ENCODE measurements at places on chromosomes 7 and 10.
A peak's percentile ranks its signal among the peaks of the same experiment; 100 is the strongest.

DNA sequence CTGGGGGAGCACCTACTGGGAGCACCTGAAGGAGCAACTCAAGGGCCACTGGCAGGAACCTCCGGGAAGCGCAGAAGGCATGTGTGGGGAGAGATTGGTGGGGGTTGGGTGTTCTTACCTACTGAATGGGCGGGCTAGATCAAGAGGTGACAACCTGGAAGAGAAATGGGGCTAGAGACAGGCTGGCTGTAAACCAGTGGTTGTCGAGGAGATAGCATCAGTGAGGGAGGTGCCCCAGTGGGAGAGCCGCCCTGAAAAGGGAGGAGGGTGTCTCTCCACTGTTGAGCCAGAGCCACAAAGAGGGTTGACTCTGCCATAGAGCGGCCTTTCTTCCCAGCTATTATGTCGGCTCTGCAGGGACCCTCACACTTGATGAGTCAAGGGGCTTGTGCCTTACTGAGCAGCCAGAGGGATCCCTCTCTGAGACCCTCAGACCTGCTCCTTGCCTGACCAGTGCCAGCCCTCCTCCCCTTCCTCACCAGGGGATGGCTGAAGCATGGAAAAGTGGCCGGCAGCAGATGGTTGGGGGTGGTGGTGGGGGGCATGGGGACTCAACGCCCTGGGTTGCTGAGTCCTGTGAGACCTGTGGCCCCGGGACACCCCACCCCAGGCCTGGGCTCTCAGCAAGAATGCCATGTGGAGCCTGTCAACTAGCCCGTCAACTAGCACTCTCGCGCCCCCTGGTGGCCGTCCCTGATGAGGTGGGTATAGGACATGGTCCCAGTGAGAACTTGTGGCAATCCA lies 36.4 kb upstream of the PURB start:
- peak; percentile 74 for DNase-seq

GRCh38 chr7:152399344-152399743 lies 36.5 kb downstream of the KMT2C start:
- no peak for DNase-seq

- DNase-seq = no peak
These were observed 47.9 kb upstream of the SEMA3D start for GRCh38 chr7:85234730-85235129.

DNA sequence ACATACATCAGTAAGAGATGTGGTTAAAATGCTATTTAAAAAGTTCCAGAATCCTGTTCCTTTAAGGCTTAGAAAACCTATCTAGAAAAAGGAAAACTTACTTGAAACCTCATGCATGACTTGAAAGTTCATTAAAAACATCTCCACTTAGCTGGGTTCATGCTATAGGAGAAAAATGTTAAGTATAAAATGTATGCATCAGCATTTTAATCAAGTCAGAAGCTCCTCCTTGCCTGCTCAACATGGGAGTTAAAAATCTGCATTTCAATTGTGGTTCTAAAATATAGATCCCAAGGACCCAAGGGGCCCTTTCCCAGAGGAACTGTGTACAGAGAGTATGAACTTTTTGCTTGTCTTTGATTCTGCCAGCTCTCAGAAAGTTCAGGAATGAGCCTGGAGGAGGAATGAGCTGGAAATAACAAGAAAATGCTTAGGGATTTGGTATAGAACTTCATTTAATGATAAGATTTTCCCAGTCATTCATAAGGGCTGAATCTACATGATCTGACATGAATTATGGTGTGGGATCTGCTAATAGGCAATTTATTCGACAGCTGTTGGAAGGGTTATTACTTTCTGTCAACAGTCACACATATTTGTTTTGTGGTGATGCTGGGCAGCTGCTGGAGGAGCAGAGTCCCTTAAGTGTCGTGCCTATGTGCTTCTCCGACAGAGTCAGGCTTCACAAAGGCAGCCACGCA lies 85.6 kb upstream of the MTPN start:
- no peak for DNase-seq

DNA sequence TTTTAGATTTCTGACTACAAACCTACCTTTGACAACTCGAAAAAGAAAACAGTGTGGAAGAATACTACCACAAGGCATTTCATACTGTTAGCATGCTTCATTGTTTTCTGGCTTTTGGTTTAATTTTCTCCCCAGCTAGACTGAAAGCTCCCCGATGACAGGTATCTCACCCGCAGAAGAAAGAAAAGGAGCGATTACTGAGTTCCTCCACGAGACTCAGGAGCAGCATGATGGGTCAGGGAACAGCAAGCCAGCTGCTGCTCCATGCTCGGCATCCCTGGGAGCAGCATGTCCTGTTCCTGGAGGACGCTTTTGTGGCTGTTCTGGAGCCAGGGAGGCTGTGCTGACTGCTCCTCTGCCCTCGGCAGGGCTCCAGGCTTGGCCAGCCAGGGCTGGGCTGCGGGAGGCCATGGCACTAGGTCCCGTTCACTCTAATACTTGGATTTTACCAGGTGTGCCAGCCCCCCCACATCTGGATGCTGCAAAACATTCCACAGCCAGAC lies 133.4 kb downstream of the PRKAG2 start:
- DNase-seq = no peak

DNA sequence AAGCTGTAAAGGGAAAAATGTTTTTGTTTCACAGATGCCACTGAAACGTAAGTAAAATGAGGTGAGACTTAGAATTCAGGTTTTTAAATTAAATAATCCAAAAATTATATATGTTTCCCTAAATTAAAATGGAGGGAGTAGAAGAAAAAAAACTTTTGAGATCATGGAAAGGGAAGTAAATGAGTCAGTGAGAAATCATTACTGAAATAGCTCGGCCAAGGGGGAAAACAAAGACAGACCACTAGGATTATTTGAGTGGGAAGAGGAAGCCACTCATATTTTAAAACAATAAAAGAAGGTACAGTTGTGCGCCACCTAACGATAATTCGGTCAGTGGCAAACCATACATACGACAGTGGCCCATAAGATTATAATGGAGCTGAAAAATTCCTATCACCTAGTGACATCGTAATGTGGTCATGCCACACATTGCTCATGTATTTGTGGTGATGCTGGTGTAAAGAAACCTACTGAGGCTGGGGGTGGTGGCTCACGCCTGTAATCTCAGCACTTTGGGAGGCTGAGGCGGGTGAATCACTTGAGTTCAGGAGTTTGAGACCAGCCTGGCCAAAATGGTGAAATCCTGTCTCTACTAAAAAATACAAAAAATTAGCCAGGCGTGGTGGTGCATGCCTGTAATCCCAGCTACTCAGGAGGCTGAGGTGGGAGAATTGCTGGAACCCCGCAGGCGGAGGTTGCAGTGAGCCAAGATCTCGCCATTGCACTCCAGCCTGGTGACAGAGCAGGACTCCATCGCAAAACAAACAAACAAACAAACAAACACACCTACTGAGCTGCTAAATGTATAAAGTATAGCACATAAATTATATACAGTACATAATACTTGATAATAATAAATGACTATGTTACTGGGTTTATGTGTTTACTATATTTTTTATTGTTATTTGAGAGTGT lies 64.7 kb downstream of the MKX start:
- no peak for DNase-seq

GRCh38 chr7:19144661-19145433 lies at the start of gene FERD3L:
Gene FERD3L, minus strand, starts transcription at chr7:19145421. Its CDS starts 59 bp downstream, at chr7:19145362.
- no peak for DNase-seq

GRCh38 chr10:97550336-97551149 lies 22.0 kb upstream of the ANKRD2 start:
- DNase-seq = no peak

DNA sequence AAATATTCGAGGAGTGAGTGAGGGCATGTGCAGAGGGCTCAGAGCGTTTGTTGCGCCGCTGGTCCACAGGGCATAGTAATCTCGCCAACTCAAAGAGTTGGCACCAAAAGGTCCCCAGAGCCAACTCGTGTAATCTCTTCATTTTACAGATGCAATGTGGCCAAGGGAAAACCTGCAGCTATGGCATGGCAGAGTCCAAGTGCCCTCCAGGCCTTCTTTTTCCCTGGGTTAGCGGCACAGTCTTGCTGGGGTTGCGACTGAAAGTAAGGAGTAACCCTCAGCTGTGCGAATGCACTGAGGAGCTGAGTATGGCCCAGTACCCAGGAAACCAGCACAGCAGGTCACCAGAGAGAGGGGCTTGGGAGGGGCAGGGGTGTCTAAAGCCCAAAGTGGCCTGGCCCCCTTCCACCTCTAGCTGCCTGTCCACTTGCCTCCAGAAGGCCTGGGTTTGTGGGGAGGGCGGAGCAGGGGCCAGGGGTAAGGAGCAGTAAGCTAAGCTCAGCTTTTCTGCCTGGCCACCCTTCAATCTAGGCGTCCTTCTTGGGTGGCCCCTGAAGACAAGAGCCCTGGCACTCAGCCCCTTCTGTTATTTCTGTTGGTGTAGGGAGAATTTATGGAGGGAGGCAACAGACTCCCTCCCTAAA lies 3.3 kb upstream of the GAD2 start:
- no peak for DNase-seq

DNA sequence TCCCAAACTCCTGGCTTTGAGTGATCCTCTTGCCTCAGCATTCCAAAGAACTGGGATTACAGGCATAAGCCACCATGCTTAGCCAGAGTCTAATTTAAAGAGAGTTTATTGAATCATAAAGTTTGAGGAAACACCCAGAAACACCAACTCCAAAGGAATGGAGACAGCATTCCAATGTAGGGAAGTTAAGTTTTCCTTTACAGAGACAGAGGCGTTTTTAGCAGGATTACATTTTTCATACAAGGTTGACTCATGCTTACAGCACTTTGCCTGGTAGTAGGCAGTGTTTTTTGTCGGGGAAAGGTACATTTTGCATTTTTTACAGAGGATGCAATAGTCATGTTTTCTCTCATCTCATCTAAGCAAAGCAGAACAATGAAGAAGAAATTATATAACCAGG lies 18.9 kb upstream of the OPN4 start:
- DNase-seq = peak; percentile 66

DNA sequence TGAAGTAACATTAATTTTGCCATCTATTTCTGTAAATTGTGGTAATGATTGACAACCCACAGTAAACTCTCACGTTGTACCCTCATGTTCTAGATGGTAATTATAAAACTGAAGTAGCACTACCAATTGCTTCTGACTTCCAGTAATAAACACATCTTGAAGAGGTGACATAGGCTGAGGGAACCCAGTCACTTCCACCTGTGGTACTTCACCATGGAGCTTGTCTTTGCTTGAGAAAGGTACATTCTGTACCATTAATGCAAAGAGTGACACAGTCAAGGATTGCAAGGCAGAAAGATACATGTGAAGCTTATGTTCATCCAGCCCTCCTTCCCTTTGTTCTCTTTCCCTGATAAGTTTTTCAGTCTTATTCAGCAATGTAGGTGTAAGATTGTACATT lies 11.2 kb downstream of the CAPZA2 start:
- no peak for DNase-seq

DNA sequence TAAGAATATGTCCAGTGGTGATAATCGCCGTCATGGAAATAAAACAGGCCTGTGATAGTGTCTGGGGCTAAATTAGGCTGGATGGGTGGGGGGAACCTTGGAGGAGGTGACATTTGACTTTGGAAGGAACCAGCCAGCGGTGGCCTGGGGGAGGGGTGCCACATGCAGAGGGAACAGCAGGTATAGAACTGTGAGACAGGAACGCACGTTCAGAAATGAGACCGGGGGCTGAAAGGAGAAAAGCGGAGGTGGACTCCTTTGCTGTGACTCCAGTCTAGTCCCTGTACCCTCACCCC lies 2.6 kb upstream of the CYP26A1 start:
- DNase-seq = no peak

- DNase-seq = peak; percentile 28
These were observed 3.8 kb upstream of the ADAMTS14 start for GRCh38 chr10:70668454-70668970.

- peak; percentile 96 for DNase-seq
These were observed 131.4 kb downstream of the PRPF18 start for GRCh38 chr10:13717936-13718772.

GRCh38 chr10:114513381-114513792 lies 109.1 kb upstream of the AFAP1L2 start:
- no peak for DNase-seq

GRCh38 chr10:65611592-65611991 lies 1314.2 kb upstream of the LRRTM3 start:
- DNase-seq = peak; percentile 8

DNA sequence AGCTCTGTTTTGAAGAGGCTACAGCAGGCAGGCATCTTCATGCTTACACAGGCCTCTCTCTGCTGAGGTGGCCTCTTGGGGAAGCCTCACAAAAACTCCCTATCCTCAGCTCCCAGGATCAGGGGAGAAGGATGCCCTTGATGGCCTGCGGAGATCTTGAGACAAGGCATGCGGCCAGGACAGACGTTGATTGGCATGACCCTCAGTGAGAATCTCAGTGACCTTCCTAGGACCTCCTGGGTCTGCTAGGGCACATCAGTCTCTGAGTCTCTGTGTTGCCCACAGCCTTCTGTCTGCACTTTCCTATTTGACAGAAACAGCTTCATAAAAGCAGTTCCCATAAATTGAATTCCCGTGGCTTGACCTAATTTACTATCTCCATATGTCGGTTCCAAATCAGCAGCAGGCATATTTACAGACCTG lies 1005.8 kb upstream of the C7orf33 start:
- DNase-seq = no peak

DNA sequence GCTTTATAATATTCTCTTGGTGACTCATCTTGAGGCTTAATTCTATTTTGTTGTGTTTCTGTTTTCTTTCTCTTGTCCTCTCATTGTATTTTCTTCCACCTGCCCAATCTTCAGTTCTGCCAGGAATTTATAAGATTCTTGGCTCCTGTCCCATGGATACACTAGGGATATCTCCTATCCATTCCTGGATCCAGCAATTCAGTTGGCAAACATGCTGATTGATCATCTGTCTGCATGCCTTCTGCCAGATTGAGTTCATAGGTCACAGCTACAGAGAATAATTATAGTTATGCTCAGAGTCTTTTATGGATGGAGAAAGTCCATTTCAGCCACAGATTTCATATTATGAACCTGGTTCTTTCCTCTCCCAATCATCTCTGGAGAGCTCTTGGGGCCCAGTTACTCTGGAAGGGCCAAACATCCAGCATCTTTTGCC lies 140.4 kb upstream of the MAGI2 start:
- peak; percentile 10 for DNase-seq

DNA sequence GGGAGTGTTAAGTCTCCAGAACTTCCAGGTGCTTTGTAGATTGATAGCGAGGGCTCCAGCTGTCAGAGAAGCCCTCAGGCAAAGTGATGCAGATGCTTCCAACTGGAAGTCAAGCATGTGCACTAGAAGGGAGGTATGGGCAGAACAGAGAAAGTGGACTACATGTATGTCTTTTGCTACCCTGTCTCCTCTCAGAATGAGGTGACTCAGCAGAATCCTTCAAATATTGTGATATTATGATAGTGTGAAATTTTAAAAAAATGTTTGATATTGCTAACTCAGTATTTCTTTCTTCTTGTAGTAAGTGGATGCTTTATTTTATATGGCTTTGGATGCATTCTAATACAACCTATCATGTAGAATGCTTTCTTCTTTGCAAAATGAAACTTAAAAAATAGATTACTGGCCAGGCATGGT lies 138.9 kb upstream of the SVIL start:
- no peak for DNase-seq

- no peak for DNase-seq
These were observed 561.2 kb upstream of the MKI67 start for GRCh38 chr10:128687408-128687807.

- DNase-seq = no peak
These were observed 45.0 kb downstream of the SLK start for GRCh38 chr10:104011904-104012303.

GRCh38 chr10:42177077-42177792 lies 461.1 kb downstream of the ZNF33B start:
- no peak for DNase-seq

GRCh38 chr7:83796760-83797159 lies 147.8 kb upstream of the SEMA3E start:
- DNase-seq = no peak

- no peak for DNase-seq
These were observed 1120.0 kb downstream of the SORCS1 start for GRCh38 chr10:106044503-106044902.

Data from fibroblast of villous mesenchyme (primary cell).